ENCODE measurements at places on chromosomes 11 and 22.

GRCh38 chr22:17781319-17782031 is 7.2 kb upstream of the BID start:
- H3K27me3 ChIP-seq: peaks cover 4% of the 10 kb centered on the region
- H3K36me3 ChIP-seq: no peaks in the 10 kb centered on the region
- DNase-seq: no peak
- H3K4me1 ChIP-seq: peaks cover 21% of the 10 kb centered on the region
- no peak overlapping the region for H3K4me3 ChIP-seq

- H3K27ac ChIP-seq: no peak overlapping the region
- no peaks in the 10 kb centered on the region for H3K4me1 ChIP-seq
- no peak overlapping the region for H3K4me3 ChIP-seq
- DNase-seq: no peak
These were observed 53.6 kb downstream of the SLC35F2 start for GRCh38 chr11:107804971-107805370.

DNA sequence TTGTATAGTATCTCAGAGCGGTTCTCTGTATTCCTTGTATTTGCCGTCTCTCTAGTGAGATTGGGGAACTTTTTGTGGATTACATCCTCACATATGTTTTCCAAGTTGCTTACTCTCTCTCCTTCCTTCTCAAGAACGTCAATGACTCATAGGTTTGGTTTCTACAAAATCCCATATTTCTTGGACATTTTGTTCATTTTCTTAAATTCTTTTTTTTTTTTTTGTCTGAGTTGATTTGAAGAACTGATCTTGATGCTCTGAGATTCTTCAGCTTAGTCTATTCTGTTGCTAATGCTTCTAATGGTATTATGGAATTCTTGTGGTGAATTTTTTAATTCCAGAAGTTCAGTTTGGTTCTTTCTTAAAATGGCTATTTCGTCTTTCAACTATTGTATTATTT is 28.4 kb upstream of the SLN start:
- no peaks in the 10 kb centered on the region for H3K4me1 ChIP-seq
- no peak overlapping the region for H3K27ac ChIP-seq
- H3K4me3 ChIP-seq: no peak overlapping the region
- no peaks in the 10 kb centered on the region for H3K27me3 ChIP-seq

- H3K4me3 ChIP-seq: peak overlapping the region; percentile 88
- H3K27ac ChIP-seq: peak overlapping the region; percentile 84
- no peaks in the 10 kb centered on the region for H3K36me3 ChIP-seq
- peaks cover 19% of the 10 kb centered on the region for H3K27me3 ChIP-seq
- peaks cover 36% of the 10 kb centered on the region for H3K4me1 ChIP-seq
- DNase-seq: peak; percentile 78
These were observed 1.4 kb downstream of the CTTN start for GRCh38 chr11:70399681-70400112.

DNA sequence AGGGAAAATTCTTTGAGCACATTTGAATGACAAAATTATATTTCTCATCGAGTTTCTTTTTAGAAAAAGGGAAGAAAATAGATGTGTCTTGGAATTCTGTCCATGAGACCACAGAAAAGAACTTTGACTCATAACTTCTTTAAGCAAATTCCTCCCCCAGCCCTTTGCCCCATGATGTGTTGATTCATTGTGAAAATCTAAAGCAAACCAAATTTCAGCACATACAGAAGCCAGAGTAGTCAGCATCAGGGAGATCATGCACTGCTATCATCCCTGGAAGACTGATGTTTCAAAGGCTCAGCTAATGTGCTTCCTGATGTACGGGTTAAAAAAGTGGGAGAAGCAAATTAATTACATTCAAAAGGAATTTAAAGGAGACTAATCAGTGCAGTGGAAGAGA is 159.7 kb downstream of the FAT3 start:
- H3K27me3 ChIP-seq: no peaks in the 10 kb centered on the region
- no peak overlapping the region for H3K4me3 ChIP-seq
- no peaks in the 10 kb centered on the region for H3K36me3 ChIP-seq
